Lower lobe of right lung (tissue), 2 donors: ENCODE measurements at places on chromosomes 1 and 21. TPM values are rescaled to one million over a fixed set of nuclear protein-coding genes. Genes with fewer than 3 reads are reported as not detected.

The CACYBP gene
- 74.4 TPM for total RNA-seq

The CD5L gene
- total RNA-seq = 6.8 TPM

The RIPPLY3 gene
- 0.44 TPM for total RNA-seq

The AIRE gene
- total RNA-seq = not detected

The PUSL1 gene
- total RNA-seq = 16.2 TPM

The OR10K2 gene
- not detected for total RNA-seq

The GBP7 gene
- total RNA-seq = not detected

The MFSD2A gene
- 110 TPM for total RNA-seq

The DEPDC1 gene
- 1.2 TPM for total RNA-seq

The SELL gene
- 23.8 TPM for total RNA-seq

The SLX9 gene
- 15.7 TPM for total RNA-seq

The CLDN14 gene
- not detected for total RNA-seq

The TAS1R1 gene
- total RNA-seq = 0.27 TPM

The NDC1 gene
- 9.9 TPM for total RNA-seq

The LY9 gene
- total RNA-seq = 1.8 TPM

The UQCRH gene
- 157 TPM for total RNA-seq

The C21orf58 gene
- total RNA-seq = 9.5 TPM

The LCE1F gene
- total RNA-seq = not detected

The EXO1 gene
- total RNA-seq = 1.4 TPM

The AKR7A3 gene
- 0.30 TPM for total RNA-seq

The ABCG1 gene
- total RNA-seq = 74.9 TPM

The WNT9A gene
- 7.0 TPM for total RNA-seq

The PDZK1IP1 gene
- 22.6 TPM for total RNA-seq

The GJB5 gene
- not detected for total RNA-seq

The TTC22 gene
- total RNA-seq = 8.4 TPM

The PRR9 gene
- total RNA-seq = not detected

The NBPF6 gene
- not detected for total RNA-seq

The CLEC20A gene
- not detected for total RNA-seq

The FPGT gene
- total RNA-seq = 23.0 TPM

The KRTAP19-3 gene
- not detected for total RNA-seq

The TMPRSS15 gene
- not detected for total RNA-seq

The NVL gene
- total RNA-seq = 30.4 TPM

The ARHGEF19 gene
- 15.6 TPM for total RNA-seq

The OR2G6 gene
- total RNA-seq = not detected

The ENTREP3 gene
- total RNA-seq = 22.9 TPM

The OR2T2 gene
- total RNA-seq = not detected

The FAM72B gene
- 0.83 TPM for total RNA-seq

The COL18A1 gene
- total RNA-seq = 45.1 TPM

The ERO1B gene
- 8.5 TPM for total RNA-seq
